HCT116 (cell line): ENCODE measurements at places on chromosomes 11 and 22. TPM values are rescaled to one million over a fixed set of nuclear protein-coding genes. Genes with fewer than 3 reads are reported as not detected.

GRCh38 chr22:46893281-46894020 is 131.0 kb downstream of the TBC1D22A start:
- no peak for DNase-seq

DNA sequence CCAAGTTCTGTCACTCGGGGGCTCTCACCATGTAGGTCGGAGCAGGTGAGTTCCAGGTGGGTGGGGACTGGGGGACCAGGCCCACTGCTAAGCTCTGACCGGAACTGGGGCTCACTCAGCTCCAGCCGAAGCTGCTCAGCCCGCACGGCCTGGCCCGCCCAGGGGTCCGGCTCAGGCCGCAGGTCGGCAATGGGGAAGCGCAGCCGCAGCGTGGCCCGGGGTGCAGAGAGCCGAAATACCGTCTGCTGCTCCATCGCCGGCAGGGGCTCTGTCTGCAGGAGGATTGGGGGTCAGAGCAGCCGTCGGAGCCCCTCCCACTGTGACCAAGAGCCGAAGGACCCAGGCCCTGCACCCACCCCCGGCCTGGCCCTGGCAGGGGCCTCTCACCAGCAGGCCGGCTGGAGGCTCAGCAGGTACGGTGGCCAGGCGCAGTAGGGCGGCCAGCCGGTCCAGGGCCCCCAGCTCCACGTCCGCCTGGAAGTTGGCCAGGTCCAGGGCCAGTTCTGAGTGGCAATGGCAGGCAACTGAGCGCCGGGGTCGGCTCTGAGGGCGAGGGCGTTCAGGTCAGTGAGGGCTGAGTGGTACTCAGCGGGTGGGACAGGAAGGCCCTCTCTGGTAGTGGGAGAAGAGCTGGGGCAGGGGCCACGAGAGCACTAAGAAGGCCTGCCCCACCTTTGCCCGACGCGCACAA is 7.2 kb downstream of the ATG2A start:
- no peak for DNase-seq

DNA sequence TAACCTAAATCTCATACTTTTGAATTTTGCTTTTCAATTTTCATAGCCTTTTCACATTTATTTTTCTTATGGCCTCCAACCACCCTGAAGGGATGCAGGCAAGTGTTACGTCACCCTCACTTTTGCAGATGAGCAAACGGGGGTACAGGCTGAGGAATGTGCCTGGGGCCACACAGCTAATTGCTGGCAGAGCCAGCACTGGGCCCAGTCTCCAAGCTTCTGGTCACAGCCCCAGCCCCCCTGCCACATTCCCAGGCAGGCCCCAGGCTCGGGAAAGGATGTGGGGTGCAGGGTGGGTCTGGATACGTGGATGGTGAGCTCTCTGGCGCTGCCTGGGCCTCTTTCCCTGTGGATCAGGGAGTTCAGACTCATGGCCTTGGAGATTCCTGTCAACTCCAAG is 138.6 kb downstream of the PKNOX2 start:
- no peak for DNase-seq

DNA sequence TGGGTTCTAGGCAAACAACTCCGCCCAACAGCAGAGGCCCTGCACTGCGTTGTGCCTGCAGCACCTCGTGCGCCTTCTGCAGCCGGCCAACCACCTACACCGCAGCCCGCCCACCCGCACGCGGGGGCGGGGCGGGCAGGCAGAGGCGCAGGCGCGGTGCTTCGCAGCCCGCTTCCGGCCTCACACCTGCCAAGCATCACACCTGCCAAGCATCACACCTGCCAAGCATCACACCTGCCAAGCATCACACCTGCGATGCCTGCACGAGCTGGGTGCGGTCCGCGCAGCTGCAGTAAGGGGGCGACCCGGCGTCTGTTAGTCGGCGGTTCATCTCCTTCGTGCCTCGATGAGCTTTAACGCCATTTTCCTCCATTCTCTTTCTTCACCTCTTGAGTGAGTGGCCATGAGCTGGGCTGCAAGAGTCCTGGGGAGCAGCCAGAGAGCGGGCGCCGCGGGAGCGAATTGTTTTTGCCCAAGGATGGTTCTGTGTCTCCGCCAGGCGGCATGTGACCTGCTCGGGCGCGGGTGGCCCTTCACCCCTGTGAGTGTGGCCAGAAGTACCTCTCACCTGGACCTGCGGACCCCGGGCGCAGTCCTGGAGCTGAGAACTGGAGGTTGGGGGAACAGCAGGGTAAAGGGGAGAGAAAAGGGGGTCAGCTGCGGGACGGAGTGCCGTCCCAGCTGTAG is at the start of gene LDHAL6A:
Gene LDHAL6A, plus strand, starts transcription at position 171 of the 687 bp plus-strand sequence. CDS start 825 bp downstream, outside the sequence.
- no peak for DNase-seq

DNA sequence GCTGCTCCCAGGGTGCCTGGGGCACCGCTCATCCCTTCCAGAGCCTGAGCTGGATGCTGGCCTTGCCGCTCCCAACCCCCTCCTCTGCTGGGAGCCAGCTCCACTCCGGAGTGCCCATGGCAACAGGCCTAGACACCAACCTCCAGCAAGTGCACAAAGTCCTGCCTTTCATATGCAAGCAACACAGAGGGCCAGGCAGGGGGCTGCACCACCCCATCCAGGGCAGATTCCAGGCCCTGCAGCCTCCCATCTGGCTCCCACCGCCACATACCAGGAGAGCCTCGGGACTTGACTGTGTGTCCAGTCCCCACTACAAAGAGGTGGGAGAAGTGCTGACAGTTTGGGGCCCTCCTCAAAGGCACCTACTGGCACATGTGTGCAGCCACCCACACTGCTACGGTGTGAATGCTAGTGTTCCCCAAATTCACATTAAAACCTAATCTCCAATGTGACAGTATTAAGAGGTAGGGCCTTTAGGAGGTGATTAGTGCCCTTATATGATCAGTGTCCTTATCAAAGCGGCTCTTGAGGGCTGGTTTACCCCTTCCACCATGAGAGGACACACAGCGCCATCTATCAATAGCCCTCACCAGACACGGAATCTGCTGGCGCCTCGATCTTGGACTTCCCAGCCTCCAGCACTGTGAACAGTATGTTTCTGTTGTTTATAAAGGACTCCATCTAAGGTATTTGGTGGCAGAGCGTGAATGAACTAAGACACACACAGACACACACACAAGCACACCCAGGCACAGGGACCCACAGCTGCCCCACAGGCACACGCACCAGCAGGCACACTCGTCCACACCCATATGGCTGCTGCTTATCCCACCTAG is 16.2 kb downstream of the ARVCF start:
- no peak for DNase-seq

- DNase-seq = no peak
Measured at GRCh38 chr22:25892678-25893077, 150.7 kb downstream of the MYO18B start.

DNA sequence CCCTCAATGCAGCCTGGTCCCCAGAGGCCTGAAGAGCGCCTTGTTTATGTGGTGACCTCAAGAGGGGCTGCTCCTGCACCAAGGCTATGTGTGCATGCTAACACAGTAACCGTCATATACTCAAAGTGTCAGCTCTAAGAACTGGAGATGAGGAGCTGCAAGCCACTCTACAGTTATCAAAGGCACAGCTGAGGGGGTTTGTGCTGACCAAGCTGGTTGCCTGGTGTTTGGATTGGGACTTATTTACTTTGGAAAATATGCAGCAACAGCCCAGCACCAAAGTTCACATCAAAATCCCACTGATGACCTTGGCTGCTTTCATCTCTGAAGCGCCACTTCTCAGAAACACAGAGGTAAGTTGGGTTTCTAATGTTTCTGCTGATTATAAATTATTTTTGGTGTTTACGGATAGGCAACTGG is at the start of gene SERPIND1:
Gene SERPIND1, plus strand, starts transcription at position 321 of the 420 bp plus-strand sequence. CDS start 5,200 bp downstream, outside the sequence.
- DNase-seq = no peak

- DNase-seq = no peak
Measured at GRCh38 chr22:22458896-22459588, 49.5 kb downstream of the ZNF280B start.

GRCh38 chr11:115606498-115607220 is 102.4 kb upstream of the CADM1 start:
- DNase-seq = no peak

DNA sequence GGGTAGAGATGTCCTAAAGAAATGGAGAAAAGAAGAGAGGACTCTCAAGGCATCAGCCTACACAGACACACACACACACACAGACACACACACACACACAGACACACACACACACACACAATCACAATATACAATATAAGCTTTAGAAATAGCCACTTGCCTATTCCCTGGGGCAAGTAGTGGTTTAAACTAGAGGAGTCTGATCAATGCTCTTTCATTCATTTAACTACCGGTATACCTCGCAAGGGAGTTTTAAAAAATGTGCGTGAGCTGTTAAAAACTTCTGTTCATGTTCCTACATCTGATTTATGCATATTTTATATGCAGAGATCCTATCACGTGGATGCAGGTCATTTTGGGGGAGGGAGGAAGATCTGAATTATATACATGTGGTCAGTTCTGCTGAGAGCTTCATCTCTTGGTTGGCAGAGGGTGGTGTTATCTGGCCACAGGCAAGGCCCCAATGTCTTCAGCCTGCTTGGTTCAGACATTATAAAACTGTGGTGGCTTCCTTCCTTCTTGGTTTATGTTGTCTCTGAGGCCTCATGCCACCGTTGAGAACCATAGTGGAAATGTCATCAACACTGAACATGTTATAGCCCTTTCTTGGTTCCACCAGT is 56.6 kb downstream of the SYT13 start:
- DNase-seq = no peak

DNA sequence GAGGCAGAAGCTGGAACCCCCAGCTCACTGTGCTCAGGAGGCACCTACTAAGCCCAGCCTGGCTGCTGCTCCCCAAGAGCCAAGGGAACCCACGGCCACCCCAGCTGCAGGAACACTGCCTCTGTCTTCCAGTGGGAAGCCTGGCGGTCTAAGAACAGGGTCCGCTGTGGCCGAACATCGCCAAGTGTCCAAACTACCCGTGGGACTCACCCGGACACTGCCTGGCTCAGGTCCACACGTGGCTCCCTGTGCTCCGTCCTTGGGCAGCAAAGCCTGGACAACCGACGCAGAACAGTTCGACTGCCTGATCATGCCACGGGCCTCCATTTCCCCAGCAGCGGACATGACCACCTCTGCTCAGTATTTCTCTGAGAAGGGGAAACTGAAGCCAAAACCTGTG is 747.0 kb downstream of the BRD1 start:
- DNase-seq = no peak

GRCh38 chr11:115167456-115167855 is 336.8 kb downstream of the CADM1 start:
- no peak for DNase-seq

DNA sequence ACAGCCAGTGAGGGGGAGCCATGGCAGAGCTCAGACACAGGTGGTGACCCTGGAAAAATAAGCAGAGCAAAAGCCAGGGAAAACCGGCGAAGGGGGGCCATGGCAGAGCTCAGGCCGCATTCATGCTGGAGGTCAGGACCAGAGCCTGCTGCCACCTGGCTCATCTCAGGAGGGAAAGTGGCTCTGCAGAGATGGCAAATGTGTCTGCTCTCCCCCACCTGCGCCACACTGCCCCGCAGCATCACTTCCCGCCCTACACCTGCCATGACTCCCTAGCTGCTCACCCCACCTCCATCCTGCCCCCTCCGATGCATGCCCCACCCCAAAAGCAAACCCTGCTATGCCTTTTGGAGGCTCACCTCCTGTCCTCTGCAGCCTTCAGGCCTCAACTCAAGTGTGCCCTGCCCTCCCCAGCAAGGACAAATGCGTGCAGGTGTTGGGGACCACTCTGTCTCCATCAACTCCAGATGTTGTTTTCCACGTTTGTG is 123.2 kb upstream of the FGF3 start:
- no peak for DNase-seq

- DNase-seq = no peak
Measured at GRCh38 chr22:27460591-27461347, 340.8 kb downstream of the MN1 start.

The TESMIN gene
- 24.8 TPM for total RNA-seq

The TRAPPC4 gene
- total RNA-seq = 61.6 TPM

The HTR3A gene
- 0.12 TPM for total RNA-seq

The SIPA1 gene
- 105 TPM for total RNA-seq

The GTSE1 gene
- total RNA-seq = 46.1 TPM
